ENCODE measurements at places on chromosomes 12 and 14.

GRCh38 chr12:59173695-59174094, 253.4 kb upstream of the LRIG3 start:
- DNase-seq = no peak

- no peak for DNase-seq
Measured at GRCh38 chr14:42965512-42965911, 1358.8 kb downstream of the LRFN5 start.

DNA sequence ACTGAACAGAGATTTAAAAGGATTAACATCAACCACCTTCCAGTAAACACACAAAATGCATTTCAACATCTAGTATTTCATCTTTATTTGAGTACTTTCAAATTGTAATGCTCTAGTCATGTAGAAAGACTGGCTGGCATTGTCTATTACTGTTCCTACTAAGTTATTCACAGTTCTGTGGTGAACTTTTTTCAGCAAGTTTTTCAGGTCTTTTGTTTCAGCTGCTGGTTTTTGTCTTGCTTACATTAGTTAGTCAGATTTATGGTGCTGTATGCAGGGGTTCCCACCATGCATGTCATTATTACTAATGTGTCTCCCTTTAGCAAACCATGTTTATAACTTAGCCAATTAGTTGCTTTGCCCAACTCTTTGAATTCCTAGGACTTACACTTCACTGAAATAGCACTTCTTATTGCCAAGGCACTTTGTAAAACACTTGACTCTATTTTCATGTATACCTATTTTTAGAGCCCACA, 253.4 kb upstream of the KITLG start:
- DNase-seq = no peak

- DNase-seq = no peak
Measured at GRCh38 chr12:53047221-53048032, 2.4 kb upstream of the TNS2 start.

GRCh38 chr14:83208341-83208740, 1674.7 kb upstream of the SEL1L start:
- no peak for DNase-seq

DNA sequence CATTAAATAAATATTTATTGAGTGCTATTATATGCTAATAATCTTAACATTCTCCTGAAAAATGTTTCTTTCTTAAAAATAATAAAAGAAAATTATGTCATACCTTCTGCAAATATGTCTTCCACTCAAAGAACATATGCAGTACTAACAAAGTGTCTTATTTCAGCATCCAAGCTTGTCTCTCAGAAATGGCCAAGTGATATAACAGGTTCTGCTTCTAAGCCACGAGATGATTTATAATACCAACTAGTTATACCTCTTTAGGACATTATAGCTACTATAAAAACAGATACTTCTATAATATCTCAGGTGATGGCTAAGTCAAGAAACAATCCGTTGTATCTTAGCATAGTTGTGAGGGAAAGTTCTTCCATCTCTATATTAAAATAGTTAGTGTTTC, 128.1 kb upstream of the ARID2 start:
- DNase-seq = no peak

DNA sequence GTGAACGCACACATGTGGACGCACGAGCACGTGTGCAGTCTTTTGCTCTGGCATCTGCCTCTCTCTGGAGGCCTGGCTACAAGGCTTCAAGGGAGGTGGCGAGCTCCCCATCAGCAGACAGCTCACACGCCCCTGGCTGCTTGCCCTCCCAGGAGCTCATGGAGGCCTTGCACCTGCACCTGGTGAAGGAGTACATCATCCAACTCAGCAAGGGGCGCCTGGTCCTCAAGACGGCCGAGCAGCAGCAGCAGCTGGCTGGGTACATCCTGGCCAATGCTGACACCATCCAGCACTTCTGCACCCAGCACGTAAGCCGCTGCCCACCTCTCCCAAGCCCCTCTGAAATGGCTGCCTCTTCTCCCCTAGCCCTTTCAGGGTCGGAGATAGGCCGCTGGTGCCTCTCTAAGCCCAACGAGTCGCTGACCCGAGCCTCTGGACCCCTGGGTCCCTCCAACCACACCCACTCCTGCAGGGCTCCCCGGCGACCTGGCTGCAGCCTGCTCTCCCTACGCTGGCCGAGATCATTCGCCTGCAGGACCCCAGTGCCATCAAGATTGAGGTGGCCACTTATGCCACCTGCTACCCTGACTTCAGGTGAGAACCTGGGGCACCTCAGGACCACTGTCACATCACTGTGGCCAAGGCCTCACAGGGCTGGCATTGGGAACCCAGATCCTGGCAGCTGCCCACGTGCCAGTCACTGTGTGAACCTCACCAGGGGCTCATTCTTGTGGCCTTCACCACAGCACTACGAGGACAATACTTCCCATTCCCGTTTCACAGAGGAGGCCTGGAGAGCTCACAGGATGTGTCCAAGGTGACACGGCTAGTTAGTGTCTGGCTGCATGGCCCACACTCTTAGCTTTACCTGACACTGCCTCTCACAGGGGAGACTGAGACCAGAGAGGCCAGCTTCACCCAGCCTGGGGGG, 10.2 kb downstream of the TNFAIP2 start:
- DNase-seq = no peak

GRCh38 chr12:7264538-7264937, 39.3 kb upstream of the ACSM4 start:
- no peak for DNase-seq

- DNase-seq = no peak
Measured at GRCh38 chr12:130017591-130018449, 114.0 kb upstream of the TMEM132D start.

- DNase-seq = no peak
Measured at GRCh38 chr14:31541702-31542101, 19.5 kb upstream of the NUBPL start.

GRCh38 chr12:63362791-63363190, 211.8 kb upstream of the AVPR1A start:
- no peak for DNase-seq

DNA sequence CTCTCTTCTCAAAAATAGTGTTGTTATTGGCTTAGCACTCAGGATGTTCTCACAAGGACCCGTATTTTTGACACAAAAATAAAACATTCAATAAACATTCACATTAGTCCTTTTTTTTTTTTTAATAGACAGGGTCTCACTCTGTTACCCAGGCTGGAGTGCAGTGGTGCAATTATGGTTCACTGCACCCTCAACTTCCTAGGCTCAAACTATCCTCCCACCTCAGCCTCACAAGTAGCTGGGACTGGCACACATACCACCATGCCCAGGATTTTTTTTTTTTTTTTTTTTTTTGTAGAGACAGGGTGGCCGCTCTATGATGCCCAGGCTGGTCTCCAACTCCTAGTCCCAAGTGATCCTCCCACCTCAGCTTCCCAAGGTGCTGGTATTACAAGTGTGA, 27.0 kb downstream of the PPP1R13B start:
- DNase-seq = no peak

GRCh38 chr14:28762303-28762954, 4.2 kb upstream of the FOXG1 start:
- DNase-seq = no peak

GRCh38 chr12:48286665-48287064, 64.1 kb downstream of the ZNF641 start:
- no peak for DNase-seq

DNA sequence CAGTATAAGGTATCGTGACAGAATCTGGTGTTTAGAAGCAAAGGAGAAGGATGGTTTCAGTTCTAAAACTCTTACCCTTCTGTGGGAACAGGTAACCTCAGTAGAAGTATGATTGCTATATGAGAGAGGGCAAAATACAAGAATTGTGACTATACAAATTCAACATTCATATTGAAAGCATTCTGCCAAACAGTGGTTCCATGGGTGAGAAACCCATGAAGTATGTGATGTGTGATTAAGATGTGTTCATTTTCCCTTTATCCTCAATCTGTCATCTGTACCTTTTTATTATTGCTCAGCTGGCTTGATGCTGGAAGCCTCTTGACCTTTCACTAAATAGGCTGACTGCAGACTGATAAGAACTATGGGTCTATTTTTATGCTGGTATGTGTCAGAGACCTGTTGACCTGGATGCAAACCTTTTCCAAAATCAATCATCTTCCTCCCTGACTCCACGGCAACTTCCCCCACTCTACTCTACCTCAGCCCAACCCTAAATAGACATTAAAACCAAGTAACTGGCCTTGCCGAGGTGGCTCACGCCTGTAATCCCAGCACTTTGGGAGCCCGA, 109.6 kb downstream of the STXBP6 start:
- DNase-seq = no peak

DNA sequence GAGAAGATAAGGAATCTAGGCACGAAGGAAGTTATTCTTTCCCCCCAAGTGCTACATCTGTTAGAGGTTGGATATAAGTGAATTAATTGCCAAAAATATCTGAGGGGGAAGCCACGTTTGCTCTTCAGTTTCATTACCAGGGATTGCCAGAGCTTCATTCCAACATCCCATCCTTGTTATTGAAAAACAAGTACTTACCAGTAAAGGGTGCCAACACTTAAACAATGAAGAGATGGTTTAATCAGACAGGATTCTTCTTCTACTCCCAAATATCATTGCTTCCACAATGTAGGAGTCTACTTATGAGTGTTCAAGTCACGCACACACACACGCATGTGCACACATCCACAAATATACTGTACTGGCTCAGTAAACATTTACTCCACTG, 312.4 kb downstream of the RPAP3 start:
- no peak for DNase-seq

- DNase-seq = no peak
Measured at GRCh38 chr14:20328705-20329104, 4.4 kb downstream of the CCNB1IP1 start.
